Stomach (tissue), 19 donors: ENCODE measurements at places on chromosomes 13 and 19. TPM values are rescaled to one million over a fixed set of nuclear protein-coding genes. Genes with fewer than 3 reads are reported as not detected.

Gene ZNF99
- total RNA-seq = 0.37 TPM

Gene BCAM
- total RNA-seq = 221 TPM

Gene NOVA2
- 1.2 TPM for total RNA-seq

Gene RFXAP
- 12.3 TPM for total RNA-seq

Gene MYPOP
- total RNA-seq = 7.1 TPM

Gene ERCC1
- total RNA-seq = 36.9 TPM

Gene IRGC
- not detected for total RNA-seq

Gene MBD3L3
- not detected for total RNA-seq

Gene MISP
- 29.6 TPM for total RNA-seq

Gene ODAD3
- total RNA-seq = not detected

Gene VSIG10L
- not detected for total RNA-seq

Gene TFDP1
- 207 TPM for total RNA-seq

Gene KIR2DL4
- total RNA-seq = not detected

Gene FAAP24
- not detected for total RNA-seq

Gene PRR20E
- total RNA-seq = not detected

Gene KLK14
- not detected for total RNA-seq

Gene IGSF23
- total RNA-seq = not detected

Gene FGF22
- total RNA-seq = 0.45 TPM

Gene SGCG
- total RNA-seq = 0.92 TPM

Gene STOML3
- total RNA-seq = not detected

Gene SIGLEC12
- not detected for total RNA-seq
